ENCODE measurements at places on chromosomes 6 and 20.

- no peak for DNase-seq
Observed at GRCh38 chr20:20628314-20628713, 84.1 kb downstream of the RALGAPA2 start.

DNA sequence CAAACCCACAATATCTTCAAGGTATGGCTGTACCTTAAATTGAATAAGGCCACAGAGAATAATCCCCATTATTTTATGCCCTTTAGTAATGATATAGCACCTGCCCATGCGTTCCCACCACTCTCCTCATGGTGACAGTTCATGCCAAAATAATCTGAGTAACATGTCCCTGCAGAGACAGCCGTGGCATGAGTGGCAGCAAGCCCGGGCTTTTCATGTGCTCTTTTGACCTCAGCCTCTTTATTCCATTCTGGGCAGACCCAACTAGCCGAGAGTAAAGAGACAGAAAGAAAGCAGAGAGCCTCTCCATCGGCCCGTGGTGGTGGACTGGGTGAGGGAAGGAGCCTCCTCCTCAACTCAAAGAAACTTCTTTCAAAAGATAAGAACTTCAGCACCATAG, 19.9 kb upstream of the POPDC3 start:
- no peak for DNase-seq

GRCh38 chr6:84422380-84422968, 195.0 kb upstream of the CEP162 start:
- no peak for DNase-seq

DNA sequence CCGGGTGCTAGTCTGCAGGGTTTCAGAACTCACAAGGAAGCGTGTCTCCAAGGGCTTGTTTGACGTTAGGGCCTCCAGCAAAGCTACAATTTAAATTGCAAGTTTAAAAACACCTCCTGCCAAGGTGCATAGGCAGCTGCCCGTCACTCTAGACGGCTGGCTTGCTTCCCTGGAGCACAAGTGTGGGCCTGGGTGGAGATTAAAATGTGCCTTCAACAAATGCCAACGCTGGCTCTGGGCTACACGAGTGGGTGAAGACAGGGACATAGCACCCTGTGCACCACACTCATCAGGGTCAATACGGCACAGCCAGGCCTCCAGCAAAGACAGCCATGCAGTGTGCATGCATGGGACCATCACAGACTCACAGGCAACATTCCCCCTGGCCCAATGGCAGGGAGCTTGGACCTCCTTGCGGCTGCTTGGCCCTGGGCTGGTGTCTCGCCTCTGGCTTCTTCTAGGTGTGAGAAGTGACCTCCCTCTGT, 48.4 kb upstream of the FRMD1 start:
- DNase-seq, result no peak

- DNase-seq, result no peak
Observed at GRCh38 chr6:20099156-20099555, 113.1 kb downstream of the MBOAT1 start.

DNA sequence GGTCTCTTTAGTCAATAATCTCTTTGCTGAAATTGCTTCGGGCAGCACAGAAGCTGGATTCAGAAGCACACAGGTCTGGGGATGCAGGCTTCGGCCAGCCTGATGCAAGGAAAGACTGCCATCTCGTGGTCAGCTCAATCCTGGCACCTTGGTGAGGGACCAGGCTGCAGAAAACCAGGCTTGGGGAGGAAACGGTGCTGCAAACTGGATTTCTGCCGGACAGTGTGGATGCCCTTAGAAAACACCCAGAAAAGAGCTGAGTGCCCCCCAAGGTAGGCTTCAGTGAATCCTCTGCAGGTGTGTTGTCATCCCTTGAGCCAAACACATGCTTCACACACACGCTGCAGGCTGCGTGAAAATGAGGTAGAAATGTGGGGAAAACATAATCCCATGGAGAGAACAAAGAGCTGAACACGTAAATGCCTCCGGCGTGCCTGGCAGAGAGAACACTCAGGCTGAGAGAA, 89.8 kb upstream of the PAX1 start:
- DNase-seq, result peak; percentile 35

DNA sequence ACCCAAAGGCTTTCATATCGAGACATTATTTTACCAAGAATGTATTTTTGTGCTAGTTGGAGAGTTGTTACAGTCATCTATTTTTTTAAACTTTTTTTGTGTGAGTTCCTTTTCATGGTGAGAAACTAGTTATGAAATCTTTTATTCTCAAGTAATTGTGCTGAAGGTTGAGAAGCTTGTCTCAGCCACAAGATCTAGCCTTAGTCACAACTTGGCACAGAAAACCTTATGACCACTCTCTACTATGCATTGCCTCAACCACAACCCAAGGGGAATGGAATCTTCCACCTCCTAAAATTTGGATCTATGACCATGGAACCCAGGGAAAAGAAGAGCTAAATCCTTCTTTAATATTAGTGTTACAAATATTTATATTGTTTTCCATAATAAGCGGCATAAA, 58.5 kb downstream of the HS3ST5 start:
- no peak for DNase-seq

Measured in activated CD4-positive, alpha-beta T cell treated with anti-CD3 and anti-CD28 coated beads for 4 hours (primary cell).